ENCODE measurements at places on chromosomes 16 and 17.

GRCh38 chr17:16085066-16085699 is 85.6 kb downstream of the TTC19 start:
- DNase-seq: no peak

GRCh38 chr16:78091419-78091818 is 8.0 kb upstream of the WWOX start:
- no peak for DNase-seq

- DNase-seq: no peak
These were observed 40.6 kb downstream of the ABCA10 start for GRCh38 chr17:69188064-69188463.

DNA sequence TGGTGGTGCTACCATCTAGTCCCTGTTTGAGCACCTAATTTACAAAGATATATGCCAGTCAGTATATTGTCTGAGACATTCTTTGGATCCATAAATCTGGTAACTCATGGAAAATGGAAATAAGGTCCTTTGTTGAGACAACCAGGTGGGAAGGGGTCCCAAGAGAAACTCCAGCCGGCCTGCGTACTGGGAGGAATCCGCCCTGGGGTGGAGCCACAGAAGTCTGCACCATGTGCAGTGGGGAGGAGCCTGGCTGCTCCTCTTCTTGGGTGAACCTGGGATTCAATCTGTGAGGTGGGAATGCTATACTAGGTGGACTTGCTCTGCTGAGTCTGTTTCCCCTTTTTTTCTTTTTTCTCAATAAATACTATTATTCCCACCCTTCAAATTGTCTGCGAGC is 339.2 kb upstream of the TNRC6C start:
- no peak for DNase-seq

DNA sequence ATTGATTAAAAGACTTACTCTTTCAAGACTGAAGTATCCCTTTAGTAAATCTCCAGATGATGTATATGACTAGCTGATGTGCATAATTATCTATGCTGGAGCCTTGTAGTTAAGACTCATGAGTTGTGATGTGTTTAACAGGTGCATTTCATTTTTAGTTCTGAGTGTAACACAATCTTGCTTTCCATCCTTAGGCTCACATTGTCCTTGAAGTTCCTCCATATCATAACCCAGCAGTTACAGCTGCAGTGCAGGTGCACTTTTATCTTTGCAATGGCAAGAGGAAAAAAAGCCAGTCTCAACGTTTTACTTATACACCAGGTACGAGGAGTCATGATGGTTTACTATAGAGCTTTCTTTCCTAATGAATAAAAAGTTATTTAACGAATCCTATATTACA is 52.9 kb downstream of the ESRP2 start:
- no peak for DNase-seq

DNA sequence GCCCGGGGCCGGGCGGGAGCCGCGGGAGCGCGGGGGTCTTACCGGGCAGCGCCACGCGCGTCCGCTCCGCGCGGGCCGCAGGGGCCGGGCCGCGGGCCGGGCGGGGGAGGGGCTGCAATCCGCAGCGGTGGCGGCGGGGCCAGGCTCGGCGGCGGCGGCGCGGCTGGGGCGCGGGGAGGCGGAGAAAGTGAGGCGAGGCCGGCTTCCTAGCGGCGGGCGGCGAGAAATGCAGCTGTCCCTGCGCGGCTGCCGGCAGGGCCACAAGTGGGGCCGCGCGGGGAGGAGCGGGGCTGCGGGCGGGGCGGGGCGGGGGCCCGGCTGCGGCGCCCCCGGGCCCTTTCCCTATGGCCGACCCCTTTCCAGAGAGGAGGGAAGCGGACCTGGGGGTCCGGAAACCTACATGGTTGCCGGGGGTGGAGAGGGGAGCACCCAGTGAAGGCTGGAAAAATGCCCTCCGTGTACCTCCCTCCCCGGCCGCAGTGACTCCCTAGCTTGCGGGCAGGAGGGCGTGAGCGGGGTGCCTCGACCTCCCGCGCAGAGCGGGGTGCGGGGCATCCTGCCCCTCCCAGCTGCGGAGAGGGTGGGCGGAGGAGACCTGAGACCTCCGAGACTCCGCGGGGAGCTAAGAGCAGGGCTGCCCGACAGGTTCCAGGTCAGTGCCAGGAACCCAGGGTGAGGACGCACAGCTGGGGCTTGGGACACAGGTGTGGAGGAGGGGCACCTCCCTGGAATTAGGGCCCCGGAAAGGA is at the start of gene CUEDC1:
Gene CUEDC1, minus strand, starts transcription at position 230 of the 749 bp plus-strand sequence. CDS start 69,848 bp downstream, outside the sequence.
- DNase-seq: peak; percentile 68

DNA sequence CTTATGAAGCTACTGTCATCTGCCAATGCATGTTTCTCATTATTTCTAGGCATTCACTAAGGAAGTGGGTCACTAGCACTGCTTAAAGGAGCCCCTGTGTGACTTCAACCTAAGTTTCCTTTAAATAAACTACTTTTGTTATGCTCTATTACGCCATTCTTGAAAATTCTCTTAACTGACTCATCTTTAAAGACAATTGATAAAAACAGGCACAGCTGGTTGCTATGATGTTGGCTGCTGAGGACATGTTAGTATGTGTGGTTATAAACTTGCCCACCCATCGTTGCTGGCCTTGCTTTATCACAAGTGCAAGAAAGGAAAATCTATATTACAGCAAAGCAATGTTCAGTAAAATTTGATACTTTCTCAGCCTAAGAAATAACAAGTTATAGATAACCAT is 75.8 kb upstream of the CNTNAP4 start:
- DNase-seq: no peak

DNA sequence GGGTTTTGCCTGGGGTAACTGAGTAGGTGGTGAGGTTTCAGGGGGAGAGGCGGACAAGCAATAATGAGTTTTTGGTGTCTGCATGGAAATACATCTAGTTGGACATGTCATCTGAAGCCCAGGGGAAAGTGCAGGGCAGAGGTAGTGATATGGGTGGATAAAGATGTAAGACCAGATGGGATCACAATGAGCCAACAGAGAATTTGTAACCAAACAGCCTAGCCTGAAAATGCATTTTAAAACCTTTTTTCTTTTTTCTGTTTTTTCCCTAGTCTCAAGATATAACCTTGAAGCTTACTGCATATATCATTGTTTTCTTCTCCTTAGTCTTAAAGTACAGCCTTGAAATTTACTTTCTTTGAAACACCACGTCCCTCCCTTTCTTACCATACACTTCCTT is 3.7 kb upstream of the ZNF19 start:
- DNase-seq: no peak

GRCh38 chr16:13936596-13937081 is 16.7 kb downstream of the ERCC4 start:
- DNase-seq: no peak

DNA sequence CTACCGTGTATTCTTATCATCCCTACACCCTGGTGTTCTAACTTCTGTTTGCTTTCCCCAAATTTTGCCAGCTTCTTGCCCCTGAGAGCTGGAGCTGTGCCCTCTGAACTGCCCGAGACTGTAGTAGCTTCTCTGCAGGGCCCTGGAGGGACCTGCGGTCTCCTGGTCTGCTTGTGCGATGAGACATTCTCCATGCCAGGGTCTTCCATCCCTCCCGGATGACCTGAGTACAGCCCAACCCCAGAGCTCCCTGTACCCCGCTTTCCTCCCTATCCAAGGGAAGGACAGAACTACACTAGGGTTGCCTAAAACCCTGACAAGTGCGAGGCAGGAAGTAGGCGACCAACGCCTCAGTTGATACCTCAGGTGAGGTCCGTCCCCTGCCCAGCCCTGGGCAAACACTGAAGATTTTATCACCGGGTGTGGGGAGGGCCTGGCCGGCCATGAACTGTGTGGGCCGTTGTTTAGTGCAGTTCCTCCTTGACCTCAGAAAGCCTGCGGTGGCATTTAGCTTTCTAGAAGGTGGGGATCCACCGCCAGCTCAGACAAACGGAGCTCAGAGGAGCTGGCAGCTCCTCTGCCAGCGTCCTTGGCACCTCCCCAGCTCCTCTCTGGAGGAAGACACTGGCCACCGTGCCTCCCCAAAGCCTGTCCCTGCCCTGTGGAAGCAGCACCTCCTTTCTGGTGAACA is 13.7 kb downstream of the CANT1 start:
- no peak for DNase-seq

DNA sequence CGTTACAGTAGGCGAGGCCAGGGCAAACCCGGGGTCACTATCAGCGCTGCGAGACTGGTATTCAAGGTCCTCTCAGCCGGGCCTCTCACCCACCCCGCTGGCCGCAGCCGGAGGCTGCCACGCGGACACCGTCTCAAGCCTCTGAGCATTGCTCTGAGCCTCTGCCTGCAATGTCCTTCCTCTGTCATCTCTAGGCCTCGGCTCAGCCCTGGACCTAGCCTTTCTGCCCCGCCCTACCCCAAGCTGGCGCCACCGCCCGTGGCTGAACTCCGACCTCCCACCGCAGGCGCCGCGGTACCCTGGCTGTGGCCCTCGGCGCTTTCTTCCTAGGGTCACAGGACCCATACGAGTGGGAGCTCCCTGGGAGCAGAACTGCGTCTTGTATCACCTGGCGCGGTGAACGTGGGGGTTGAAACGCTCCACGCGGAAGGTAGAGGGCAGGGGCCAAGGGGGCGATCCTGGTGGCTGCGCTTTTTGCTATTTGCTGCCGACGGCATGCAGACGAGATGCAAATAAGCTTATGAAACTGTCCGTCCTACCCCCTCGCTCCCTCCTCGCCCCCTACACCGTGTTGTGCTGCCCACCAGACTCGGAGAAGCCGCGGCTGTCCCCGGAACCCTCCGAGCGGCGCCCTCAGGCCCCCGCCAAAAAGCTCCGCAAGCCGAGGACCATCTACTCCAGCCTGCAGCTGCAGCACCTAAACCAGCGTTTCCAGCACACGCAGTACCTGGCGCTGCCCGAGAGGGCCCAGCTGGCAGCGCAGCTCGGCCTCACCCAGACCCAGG is 3.7 kb downstream of the DLX4 start:
- DNase-seq: no peak

- DNase-seq: no peak
These were observed 35.3 kb downstream of the CUEDC1 start for GRCh38 chr17:57919918-57920317.

DNA sequence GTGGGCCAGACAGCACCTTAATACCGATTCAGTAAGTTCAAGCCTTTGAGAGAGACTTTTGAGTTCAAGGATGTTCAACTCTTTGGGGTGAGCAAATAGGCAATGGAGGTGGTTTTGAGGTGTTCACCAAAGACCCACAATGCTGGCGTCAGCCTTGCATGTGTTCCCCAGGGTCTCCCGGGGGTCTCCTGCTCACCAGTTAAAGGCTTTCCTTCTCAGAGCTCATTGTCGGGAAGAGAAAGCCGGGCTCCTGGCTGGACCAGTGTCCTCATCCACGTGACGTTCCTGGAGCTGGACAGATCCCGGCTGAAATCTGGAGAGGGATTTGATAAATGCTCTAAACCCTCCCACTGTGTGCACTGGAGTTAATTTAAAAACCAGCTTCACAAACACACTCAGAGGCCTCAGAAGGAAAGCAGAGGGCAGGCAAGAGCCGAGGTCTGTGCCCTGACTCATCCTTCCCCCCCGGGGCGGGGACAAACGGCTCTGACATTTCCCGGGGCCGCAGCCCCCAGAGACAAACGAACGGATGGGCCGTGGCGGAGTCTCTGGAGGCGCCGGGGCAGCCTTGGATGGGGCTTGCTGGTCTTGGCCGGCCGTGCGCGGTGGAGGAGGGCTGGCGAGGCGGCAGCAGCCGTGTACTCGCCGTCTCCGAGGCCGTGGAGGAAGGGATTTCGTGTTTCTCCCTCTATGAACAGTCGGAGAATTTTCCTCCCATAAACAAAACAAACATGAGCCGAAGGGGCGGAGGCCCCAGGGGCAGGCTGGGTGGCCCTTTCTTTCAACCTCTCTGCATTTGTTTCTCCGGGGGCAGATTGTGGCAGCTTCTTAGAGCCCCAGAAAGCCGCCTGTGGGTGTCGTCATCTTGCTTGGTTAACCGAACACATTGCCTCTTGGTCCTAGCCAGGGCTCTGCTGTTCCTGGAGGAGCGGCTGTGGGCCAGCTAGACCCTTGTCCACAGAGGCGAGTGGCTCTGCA is 94.2 kb downstream of the NTN1 start:
- DNase-seq: peak; percentile 54

GRCh38 chr17:43757171-43757660 is 1.4 kb downstream of the SOST start:
- no peak for DNase-seq

GRCh38 chr17:75366432-75366831 is 39.0 kb downstream of the GRB2 start:
- no peak for DNase-seq

DNA sequence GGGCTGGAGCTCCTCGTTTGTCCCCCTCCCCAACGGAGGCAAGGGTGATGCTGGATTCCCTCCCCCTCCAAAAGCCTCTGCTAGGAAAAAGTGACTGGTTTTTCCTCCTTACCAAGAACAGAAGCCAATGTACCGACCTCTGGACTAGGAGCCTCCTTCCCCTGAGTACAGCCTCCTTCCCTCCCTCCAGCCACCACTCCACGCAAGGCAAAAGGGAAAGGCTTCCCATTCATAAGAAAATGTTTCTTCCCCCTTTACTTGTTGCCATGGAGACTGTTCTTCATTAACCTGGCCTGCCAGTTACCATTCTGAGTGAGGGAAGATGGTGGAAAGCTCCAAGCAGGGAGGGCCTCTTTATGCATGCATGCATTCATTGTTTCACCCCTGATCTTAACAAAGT is 4.3 kb upstream of the PIMREG start:
- no peak for DNase-seq

GRCh38 chr16:50441486-50442157 is 72.8 kb upstream of the BRD7 start:
- no peak for DNase-seq

- no peak for DNase-seq
These were observed 479.0 kb upstream of the SALL1 start for GRCh38 chr16:51630076-51630475.

DNA sequence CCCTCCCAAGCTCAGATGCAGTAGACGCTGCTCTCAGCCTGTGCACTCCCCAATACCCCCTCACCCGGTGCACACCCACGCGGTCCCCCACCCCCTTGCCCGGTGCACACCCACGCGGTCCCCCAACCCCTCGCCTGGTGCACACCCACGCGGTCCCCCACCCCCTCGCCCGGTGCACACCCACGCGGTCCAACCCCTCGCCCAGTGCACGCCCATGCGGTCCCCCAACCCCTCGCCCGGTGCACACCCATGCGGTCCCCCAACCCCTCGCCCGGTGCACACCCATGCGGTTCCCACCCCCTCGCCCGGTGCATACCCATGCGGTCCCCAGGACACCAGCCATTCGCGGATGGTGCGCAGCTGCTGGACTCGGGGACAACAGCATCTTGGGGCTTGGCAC is 19.9 kb upstream of the CYTH1 start:
- DNase-seq: no peak

- no peak for DNase-seq
These were observed 151.6 kb downstream of the NPIPB11 start for GRCh38 chr16:29254676-29255495.

DNA sequence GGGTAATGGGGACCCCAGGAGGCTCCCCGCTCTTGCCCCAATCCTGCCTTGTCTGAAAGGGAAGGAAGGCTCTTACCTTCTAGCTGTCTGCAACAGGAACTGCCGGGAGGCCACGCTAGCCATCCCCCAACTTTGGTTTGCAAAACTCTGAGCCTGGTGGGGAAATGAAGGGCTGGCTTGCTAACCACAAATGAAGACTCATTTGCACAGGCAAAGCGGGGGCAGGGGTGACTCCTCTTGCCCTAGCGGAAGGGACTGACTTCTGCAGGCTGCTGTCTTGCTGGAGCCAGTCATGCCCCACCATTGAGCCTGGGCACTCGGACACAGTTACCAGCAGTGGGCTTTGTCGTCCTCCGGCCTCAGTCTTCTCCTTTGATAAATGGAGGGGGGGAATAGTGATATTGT is 52.6 kb downstream of the PLCG2 start:
- peak; percentile 51 for DNase-seq

GRCh38 chr17:4667166-4667565 is 25.7 kb upstream of the ALOX15 start:
- DNase-seq: no peak

- no peak for DNase-seq
These were observed 5.1 kb upstream of the CX3CL1 start for GRCh38 chr16:57367116-57367752.
